A172 (cell line): ENCODE measurements at places on chromosomes 5 and 9. TPM values are rescaled to one million over a fixed set of nuclear protein-coding genes. Genes with fewer than 3 reads are reported as not detected.

DNA sequence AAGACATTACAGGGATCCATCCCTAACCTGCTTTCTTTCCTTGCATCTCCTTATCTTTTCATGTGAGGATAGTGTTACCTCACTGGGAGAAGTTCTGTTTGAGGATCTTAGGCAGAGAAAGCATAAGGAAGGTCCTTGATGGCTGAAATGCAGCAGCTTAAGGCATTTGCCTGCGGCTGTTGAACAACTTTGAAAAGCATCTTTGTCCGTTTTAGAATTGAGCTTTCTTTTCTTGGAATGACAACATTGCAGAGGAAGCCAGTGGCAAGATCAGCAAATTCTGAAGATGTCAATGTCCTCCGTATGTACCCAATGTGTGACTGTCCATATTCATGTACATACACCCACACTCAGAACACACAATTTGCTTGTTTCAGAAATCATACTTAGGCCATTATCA, 436.2 kb downstream of the GABRG2 start:
- DNase-seq, result no peak

- no peak for DNase-seq
These were observed 142.1 kb downstream of the HINT1 start for GRCh38 chr5:131022811-131023497.

DNA sequence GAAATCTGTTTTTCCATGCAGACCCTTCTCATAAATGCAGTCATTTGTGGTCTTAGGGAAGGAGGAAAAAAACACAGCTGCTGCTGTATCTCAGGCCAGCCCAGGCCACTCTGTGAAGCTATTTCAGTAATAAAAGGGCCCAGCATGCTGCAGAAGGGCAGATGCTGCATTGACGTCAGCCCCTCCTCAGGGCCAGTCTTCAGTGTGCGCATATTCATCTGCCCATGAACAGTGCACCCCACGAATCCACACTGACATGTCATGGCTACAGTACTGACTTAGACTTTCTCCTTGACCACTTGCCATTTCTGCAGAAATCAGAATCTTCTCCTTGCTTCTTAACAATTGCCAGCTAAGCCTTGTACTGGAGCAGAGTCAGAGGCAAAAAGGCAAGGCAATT, 304.7 kb downstream of the GABRG2 start:
- no peak for DNase-seq

- no peak for DNase-seq
These were observed 220.1 kb downstream of the PIK3R1 start for GRCh38 chr5:68435611-68436010.

- no peak for DNase-seq
These were observed 192.2 kb downstream of the TMEM167A start for GRCh38 chr5:82884821-82885471.

GRCh38 chr5:92548346-92548745, 1032.7 kb downstream of the NR2F1-AS1 start:
- DNase-seq, result no peak

DNA sequence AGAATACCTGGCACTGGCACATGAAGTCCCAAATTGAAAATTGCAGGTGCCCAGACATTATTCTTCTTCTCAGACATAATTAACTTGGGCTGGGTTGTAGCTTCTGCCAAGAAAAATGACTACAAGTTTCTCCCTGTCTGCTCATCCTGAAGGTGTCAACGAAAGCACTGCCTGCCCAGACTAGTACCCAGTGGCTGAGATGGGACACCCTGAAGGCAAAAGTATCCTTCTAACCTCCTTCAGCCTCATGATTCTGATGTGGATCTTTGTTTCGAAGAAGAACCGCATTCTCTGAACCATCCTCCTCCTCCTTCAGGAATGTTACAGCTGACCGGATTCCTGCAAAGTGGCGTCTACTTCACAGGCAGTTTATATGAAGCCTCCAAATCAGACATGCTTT, 161.1 kb upstream of the FST start:
- no peak for DNase-seq

GRCh38 chr9:134358026-134358661, 31.9 kb downstream of the RXRA start:
- no peak for DNase-seq

- no peak for DNase-seq
These were observed 37.7 kb downstream of the SPARC start for GRCh38 chr5:151648988-151649387.

DNA sequence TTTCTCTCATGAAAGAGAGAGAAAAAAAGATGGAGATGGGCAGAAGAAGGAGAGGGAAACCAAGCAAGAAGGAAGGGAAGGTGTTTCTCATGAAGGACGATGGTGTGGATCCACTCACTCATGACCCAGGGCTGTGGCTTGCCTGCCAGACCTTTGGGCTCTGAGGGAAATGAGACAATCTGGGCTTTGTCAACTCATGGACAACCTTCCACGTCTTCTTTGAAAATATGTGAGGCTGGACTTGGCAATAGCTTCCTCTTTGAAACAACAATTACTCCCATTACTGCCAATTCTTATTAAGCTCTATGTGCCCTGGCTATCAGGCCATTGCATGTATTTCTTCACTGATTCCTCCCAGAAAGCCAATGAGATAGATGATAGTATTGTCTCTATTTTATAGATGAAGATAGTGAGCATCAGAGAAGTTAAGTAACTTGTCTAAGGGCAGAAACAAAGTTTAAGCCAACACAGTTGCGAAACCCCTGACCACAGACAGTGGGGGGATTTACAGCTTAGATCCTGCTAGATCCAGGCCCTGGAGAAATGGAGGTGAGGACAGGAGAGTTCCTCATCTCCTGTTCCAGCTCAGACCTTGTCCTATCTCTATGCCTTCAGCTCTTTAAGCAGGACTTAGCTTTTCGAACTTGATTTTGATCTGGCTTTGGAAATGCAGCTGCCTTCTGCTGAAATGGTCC, 132.4 kb downstream of the GCNT1 start:
- no peak for DNase-seq

- no peak for DNase-seq
These were observed 9.1 kb downstream of the MAMDC2 start for GRCh38 chr9:70052768-70053167.

DNA sequence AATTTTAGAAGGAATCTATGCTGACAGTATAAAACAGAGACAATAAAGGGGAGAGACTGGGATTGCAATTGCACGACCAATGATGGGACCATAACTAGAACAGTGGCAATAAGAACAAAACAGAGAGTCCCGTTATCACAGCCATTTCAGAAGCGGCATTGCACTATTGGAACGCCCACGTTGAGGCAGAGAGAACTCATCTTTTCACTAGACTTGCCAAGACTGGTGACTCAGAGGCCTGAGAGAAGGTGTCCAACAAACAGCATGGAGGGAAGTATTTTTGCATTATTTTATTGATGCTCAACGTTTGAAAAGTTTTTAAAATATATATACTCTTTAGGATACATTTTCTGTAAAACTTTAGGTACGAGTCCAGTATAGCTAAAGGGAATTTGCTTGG, 737.7 kb downstream of the TLE1 start:
- no peak for DNase-seq

DNA sequence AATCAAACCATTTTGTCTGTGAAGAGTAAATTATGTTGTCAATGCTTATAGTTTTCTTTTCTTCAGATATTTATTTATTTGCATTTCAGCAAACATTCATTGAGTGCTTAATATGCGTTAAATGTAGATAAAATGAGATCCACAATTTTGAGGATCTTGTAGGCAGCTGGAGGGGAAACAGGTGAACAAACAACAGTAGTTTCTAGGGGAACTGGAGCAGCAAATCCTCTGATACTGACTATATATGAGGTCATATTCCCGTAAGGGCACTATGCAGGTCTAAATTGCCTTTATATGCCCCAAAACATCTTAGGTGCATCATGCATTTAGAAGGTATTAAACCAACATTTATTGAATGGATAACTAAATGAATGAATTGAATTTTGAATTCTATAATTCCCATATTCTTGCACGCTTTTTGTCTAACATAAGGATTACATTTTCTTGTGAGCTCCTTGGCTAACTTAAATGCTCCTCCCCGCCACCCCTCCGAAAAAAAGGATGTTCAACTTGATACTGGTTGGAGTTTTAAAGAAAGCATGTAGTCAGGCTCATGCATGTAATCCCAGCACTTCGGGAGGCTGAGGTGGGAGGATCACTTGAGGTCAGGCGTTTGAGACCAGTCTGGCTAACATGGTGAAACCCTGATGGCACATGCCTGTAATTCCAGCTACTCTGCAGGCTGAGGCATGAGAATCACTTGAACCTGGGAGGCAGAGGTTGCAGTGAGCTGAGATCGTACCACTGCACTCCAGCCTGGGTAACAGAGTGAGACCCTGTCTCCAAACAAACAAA, 299.8 kb downstream of the TMEM38B start:
- no peak for DNase-seq

DNA sequence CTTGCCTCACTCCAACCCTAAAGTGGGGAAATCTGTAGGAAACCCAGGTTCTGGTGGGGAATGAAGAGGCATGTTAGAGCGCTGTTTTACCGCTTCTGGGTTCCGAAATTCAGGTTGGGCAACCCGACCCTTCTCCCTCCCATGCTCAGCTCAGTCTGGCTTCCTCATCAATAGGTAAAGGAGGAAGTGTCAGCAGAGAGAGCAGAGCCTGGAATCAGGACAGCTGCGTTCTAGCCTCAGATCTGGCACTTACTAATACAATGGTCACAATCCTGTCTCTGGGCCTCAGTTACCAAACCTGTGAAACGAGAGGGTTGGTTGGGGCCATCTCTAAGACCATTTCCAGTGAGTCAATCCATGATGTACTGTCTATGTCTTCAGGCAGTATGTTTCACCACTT, 16.2 kb upstream of the TNIP1 start:
- no peak for DNase-seq

DNA sequence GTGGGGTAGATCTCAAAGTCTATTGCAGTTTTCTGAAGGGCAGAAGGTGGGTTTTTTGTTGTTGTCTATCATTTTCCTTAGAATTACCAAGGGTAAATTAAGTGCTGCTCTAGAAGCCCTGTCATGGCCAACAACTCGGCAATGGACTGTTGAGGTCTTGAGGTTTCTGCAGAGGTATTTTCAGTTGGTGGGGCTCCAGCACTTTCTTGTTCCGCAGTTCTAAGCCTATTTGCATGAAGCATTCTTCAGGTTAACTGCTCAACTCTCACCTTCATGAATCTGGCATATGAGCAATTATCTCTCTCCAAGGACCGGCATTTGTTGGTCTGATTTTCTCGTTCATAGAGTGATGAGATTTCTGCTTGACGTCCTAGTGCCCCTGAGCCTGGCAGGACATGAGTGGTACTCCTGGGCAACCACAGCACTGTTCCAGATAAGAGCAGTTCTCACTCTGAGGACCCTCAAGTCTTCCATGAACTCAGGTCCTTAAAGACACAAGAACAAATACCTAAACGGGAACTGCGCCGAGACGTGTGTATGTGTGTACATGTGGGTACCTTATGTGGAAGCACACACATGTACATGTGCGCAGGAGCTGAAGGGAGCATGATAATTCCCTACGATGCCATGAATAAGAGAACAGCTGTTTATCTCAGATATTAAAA, 544.5 kb downstream of the CSNK1G3 start:
- DNase-seq, result no peak

- no peak for DNase-seq
These were observed 774 bp upstream of the ADAMTS16 start for GRCh38 chr5:5139336-5139776.

GRCh38 chr5:179858241-179858585, 404 bp downstream of the MRNIP start:
- DNase-seq, result peak; percentile 45

DNA sequence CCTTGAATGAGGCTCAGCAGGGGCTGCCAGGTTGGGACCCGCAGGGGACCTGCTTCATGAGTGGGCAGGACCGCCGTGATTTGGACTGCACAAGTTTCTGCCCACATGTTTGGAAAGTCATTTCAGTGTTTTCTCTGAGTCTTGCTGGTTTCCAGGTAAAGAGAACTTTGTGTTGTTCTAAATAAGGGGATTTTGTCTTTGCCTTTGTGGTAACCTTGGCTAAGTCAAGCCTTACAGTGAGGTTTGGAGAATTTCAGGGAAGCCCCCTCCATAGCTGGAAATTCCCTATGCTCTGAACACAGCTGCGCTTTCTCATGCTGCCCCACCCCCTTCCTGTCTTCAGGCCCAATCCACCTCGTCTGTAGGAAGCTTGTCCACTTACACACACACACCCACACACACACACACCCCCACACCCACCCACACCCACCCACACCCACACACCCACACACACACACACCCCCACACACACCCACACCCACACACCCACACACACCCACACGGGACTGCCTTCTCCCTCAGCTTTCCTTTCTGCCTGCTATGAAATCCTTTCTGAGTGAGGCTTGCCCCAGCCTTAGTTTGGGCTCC, 270.1 kb downstream of the HSPA4 start:
- no peak for DNase-seq

GRCh38 chr5:172768098-172768572, 2.9 kb downstream of the DUSP1 start:
- no peak for DNase-seq

DNA sequence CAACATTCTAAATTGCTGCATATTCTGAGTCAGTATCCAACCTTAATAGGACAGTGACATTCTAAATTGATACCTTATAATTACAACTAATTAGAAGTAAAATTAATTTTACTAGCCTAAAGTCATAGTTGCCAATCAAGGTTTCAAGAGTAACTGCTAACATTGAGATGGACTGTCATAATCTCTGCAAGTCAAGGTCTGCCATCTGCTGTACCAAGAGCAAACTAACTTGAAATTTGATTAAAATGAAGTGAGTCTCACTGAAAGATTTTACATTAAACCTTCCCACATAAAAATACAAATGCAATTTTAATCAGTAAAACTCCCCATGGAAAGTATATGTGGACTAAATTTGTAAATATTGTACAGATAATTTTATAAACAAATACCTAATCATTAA, 235.3 kb downstream of the PRDM9 start:
- no peak for DNase-seq

DNA sequence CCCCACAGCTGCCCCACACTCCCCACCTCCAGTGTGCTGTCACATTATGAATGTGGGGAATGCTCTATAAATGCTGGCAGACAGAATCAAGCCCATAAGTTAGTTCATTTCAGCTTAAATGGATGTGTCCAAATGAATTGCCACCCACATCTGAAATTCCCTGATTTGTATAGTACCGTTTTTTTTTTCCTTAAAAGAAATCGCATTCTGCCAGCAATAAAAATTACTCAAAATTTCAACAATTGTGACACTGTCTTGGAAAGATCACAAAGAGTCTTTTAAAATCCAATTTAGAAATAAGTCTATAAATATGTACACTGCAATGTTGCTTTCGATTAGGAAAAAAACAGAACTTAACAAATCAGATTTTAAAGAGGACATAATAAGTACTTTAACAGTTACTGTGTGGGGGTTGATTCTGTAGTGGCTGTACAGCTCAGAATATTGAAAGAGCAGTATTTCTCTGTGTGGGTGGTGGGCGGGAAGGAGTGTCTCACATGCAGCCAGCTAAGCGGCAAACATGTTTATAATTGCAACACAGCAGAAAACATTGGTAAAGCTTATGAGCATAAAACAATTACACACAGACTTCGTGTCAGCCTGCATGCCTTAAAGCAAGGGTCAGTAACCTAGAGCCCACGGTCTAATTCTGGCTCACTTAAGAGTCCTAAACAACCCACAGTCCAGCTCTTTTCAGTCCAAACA, 24.9 kb upstream of the CSNK1G3 start:
- no peak for DNase-seq

GRCh38 chr5:93577854-93578812, 2.9 kb downstream of the NR2F1-AS1 start:
- no peak for DNase-seq

PCDHA3 gene
- 2.9 and 3.2 TPM in 2 replicates for total RNA-seq

PCDHB6 gene
- 0.79 and 1.7 TPM in 2 replicates for total RNA-seq

PRDM9 gene
- not detected in 2 replicates for total RNA-seq

CDC37L1 gene
- 21.9 and 27.6 TPM in 2 replicates for total RNA-seq

RMRP gene
- total RNA-seq, result 1,768 and 6,657 TPM in 2 replicates

OLFM1 gene
- 41.2 and 65.4 TPM in 2 replicates for total RNA-seq

AIF1L gene
- total RNA-seq, result 1.4 and 5.2 TPM in 2 replicates

SOHLH1 gene
- total RNA-seq, result not detected in 2 replicates

IL9 gene
- total RNA-seq, result not detected in 2 replicates

PPIP5K2 gene
- total RNA-seq, result 68.0 and 74.1 TPM in 2 replicates

PCDHGA7 gene
- 0.69 TPM in 2 replicates for total RNA-seq
